ENCODE measurements at places on chromosomes 3 and 15.

GRCh38 chr3:16140116-16140893 is 34.2 kb upstream of the GALNT15 start:
- no peak for DNase-seq

DNA sequence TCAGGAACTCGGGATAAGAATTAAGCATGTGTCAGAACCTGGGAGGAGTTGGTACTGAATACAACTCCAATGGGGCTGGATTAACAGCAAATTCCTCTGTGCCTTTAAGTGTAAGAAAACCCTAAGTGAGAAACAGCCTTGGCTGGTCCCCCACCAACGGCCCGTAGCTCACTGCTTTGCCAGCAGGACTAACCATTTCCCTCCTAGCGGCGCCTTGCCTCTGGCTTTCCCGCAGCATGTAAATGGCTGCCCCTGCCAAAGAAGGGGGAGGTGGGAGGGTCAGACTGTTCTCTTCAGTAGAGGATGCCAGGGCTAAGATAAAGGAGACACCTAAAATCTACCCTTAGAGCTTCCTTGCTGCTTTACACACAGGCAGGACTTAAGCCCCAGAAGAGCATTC is 51.0 kb upstream of the SH3GL3 start:
- no peak for DNase-seq

- DNase-seq, result no peak
Measured at GRCh38 chr3:127426444-127427153, 138.8 kb upstream of the PRR20G start.

GRCh38 chr15:38073178-38073946 is 138.9 kb downstream of the TMCO5A start:
- no peak for DNase-seq

GRCh38 chr3:64163019-64163754 is 62.1 kb downstream of the PRICKLE2 start:
- no peak for DNase-seq

- DNase-seq, result no peak
Measured at GRCh38 chr3:49859576-49860305, 3.4 kb upstream of the TRAIP start.

- DNase-seq, result no peak
Measured at GRCh38 chr3:102712896-102713295, 278.1 kb downstream of the ZPLD1 start.

GRCh38 chr15:32715276-32715675 is 2.5 kb upstream of the GREM1 start:
- no peak for DNase-seq

DNA sequence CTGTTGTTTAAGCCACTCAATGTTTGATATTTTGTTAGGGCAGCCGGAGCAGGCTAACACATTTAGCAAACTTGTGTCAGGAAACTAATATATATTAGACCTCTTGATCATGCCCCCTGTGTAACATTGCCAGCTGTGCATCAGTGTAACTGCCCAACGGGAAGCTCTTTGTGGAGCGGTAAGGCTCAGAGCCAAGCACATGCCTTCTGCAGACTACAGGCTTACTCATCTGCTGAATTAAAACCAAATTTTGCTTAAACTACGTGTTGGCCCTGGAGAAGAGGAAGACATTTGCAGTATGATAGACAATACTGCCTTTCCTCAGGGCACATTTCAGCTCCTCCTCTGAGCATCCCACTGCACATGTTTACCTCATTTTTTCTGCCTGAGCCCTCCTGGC is 50.5 kb upstream of the KCNMB2 start:
- no peak for DNase-seq

DNA sequence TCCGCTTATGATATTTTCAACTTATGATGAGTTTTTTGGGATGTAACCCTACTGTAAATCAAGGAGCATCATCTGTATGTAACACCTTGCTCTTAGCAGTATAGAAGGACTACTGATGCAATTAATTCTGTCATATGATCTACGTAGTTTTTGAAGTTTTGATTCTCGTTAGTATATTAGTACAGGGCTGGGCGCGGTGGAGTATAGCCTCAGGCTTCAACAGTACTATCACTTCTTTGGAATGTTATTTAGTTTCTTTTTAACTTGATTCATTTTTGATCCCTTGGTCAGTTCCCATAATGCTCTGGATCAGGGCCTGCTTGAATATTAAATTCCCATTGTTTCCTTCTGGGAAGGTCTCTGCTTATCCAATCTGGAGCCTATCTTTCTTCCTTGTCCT is 23.9 kb upstream of the AP4E1 start:
- DNase-seq, result no peak

GRCh38 chr15:26097216-26097615 is 234.1 kb upstream of the ATP10A start:
- no peak for DNase-seq

GRCh38 chr3:42739401-42740158 is 33.5 kb downstream of the CCDC13 start:
- no peak for DNase-seq

GRCh38 chr15:43775411-43775965 is 1.3 kb downstream of the ELL3 start:
- no peak for DNase-seq

DNA sequence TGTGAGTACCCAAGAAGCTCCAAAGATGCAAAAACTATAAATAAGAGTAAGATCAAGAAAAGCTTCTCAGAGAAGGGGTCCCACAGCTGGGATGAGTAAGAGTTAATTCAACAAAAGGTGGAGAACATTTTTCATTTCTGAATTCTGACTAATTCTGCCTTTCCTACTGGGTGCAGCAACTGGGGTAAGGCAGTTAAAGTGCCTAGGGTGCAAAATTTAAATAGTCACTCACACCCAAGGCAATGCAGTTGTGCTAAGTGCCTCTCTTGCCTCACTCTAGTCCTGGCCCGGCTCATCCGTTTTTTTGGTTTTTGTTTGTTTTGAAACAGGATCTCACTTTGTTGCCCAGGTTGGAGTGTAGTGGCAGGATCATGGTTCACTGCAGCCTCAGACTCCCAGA is 240.2 kb downstream of the TP63 start:
- no peak for DNase-seq

- no peak for DNase-seq
Measured at GRCh38 chr3:171491361-171491760, 31.2 kb upstream of the TNIK start.

- no peak for DNase-seq
Measured at GRCh38 chr3:71456156-71456555, 127.4 kb downstream of the FOXP1 start.

DNA sequence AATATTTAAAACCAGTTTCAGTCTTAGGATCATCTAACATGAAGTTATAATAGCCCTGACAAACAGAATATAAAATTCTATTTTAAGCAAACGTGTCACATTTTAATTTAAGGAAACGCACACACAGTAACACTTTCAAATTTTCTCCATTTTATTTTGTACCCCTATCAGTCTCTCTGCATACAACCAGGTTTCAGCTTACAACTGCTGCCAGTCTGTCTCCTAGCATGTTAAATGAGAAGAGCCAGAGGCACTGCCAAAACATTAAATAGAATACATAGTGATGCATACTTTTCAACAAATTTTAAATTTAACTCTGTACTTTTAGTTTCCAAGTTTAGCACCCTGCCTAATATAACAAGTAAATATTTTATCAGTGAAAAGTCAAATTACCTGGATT is 60.8 kb downstream of the UACA start:
- no peak for DNase-seq

GRCh38 chr3:62823461-62824050 is 51.7 kb downstream of the CADPS start:
- no peak for DNase-seq

DNA sequence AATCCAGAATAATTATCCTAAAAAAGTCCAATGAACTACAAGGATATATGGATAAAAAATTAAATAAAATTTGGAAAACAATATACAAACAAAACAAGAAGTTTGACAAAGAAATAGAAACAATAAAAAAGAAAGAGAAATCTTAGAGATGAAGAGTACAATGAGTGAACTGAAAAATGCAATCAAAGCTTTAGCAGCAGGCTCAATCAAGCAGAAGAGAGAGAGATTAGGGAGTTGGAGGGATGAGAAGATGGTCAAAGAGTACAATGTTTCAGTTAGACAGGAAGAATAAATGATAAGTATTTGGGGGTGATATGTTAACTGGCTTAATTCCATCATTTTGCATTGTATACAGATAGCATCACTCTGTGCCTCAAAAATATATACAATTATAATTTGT is 29.9 kb downstream of the POLQ start:
- DNase-seq, result no peak

- DNase-seq, result no peak
Measured at GRCh38 chr3:140216249-140216648, 281.3 kb downstream of the CLSTN2 start.

- DNase-seq, result no peak
Measured at GRCh38 chr15:55204464-55204863, 7.7 kb upstream of the RSL24D1 start.

GRCh38 chr3:30007668-30008067 is 598.7 kb upstream of the TGFBR2 start:
- DNase-seq, result no peak

- DNase-seq, result no peak
Measured at GRCh38 chr3:62039586-62039985, 333.8 kb downstream of the FEZF2 start.

DNA sequence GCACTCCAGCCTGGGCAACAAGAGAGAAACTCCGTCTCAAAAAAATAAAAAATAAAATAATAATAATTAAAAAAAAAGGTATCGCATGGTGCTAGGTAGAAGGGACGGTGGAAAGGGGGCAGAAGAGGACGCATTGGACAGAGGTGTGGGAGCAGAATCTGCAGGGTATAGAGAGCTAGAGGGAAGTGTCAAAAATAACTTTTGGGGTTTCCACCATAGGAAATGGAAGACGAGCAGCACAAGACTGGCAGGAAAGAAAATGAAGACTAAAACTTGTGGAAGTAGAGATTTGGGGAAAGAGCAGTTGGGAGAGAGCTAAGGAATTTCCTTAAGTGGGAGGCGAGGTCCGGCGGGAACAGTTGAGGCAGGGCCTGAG is 585 bp upstream of the MKRN2 start:
- DNase-seq, result no peak

- DNase-seq, result no peak
Measured at GRCh38 chr15:94927003-94927402, 695.6 kb downstream of the MCTP2 start.

GRCh38 chr15:33788906-33789540 is 179.3 kb upstream of the CHRM5 start:
- no peak for DNase-seq

GRCh38 chr3:45763303-45763675 is 33.0 kb downstream of the SLC6A20 start:
- DNase-seq, result no peak

DNA sequence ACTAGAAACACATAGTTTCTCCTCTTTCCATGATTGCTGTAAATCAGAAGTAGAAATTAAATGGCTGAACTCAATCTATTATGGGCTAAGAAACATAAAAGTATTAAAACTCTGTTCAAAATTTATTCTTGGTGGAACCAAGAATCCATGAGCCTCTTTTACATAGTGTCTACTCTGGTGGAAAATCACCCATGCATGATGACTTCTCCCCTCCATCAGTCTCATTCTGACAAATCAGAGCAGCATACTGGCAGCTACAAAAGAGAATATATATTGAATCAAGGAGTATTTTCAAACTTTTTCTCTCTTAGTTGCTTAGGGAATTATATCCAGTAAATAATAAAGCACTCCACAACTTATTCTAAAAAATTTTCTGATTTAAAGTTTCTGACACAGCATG is 536.9 kb upstream of the CCDC54 start:
- no peak for DNase-seq

All from stimulated activated CD4-positive, alpha-beta T cell treated with anti-CD3 and anti-CD28 coated beads, Interleukin-1b, Interleukin-23, amount 100 ng/mL, for 24 hours (primary cell).